ENCODE measurements at places on chromosomes 1 and 21.

- DNase-seq: peak; percentile 87
These were observed 44.2 kb upstream of the LAPTM5 start for GRCh38 chr1:30801771-30802198.

DNA sequence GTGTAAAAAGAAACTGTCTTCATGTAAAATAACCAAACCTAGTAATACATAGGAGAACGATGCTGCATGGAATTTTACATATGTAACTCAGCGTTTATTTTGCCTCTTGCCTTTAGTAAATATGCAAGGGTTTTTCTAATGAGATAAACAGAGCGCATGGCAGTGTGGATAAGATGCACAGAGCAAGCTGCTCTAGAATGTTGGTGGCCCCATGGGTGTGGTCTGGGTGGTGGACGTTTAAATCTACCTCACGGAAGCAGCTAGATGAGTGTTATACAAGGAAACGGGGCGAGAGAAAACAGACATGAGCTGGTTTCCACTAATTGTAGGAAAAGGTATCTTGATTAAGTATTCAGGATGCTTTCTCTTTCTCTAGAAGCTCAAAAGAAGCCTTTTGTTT, 205.9 kb downstream of the DSCAM start:
- DNase-seq: no peak

DNA sequence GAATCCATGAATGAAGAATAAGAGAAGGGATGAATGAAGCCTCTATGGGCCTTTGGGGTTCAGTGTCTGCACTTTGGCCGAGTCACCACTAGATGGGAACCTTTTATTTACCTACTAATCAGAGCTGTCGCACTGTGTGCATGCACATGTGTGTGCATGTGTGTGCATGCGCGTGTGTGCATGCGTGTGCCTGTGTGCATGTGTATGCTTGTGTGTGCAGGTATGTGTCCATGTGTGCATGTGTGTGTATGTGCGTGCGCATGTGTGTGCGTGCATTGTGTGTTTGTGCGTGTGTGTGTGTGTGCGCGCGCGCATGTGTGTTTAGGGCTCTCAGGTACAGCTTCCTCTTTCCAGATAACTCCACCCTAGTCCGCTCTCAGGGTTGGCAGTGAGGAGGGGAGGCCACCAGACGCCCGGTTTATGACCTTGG, 20.4 kb upstream of the UBXN10 start:
- no peak for DNase-seq

DNA sequence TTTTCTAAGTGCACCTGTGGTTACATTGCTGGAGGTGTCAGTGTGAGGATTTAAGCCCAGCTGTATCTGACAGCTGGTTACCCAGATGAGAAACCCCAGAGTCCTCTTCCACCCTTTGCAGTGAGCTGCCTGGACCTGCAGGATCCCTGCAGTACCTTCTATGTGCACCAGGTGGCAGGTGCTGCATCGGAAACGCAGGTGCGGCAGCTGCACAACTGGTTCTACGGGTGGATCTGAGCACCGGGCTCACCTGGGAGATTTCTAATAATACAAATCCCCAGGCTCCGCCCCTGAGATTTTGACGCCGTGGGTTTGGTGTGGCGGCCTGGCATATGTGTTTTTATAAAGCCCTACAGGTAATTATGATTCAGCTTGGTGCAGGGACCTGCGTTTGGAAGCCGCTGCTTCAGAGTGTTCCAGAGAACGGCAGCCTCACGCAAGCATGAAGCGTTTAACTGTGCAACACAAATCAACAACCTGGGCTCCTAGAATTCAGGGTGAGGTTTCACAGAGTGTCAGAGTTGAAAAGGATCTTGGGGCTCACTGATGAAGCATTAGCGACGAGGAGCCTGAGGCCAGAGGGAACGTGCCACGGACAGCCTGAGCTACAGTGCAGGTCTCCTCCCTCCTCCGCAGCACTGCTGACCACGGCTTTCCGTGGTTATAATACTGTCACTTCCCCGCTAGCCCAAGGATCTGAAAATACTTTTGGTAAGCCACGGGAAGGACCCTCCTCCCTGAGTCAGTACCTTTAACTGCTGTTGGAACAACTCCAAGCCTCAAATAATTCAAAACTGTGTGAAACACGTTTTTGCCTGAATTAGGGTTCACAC, 96.7 kb upstream of the TRABD2B start:
- peak; percentile 76 for DNase-seq

- no peak for DNase-seq
These were observed 5.6 kb downstream of the LHX4 start for GRCh38 chr1:180235502-180236239.

- DNase-seq: no peak
These were observed 8.7 kb downstream of the C4BPA start for GRCh38 chr1:207112616-207113296.

DNA sequence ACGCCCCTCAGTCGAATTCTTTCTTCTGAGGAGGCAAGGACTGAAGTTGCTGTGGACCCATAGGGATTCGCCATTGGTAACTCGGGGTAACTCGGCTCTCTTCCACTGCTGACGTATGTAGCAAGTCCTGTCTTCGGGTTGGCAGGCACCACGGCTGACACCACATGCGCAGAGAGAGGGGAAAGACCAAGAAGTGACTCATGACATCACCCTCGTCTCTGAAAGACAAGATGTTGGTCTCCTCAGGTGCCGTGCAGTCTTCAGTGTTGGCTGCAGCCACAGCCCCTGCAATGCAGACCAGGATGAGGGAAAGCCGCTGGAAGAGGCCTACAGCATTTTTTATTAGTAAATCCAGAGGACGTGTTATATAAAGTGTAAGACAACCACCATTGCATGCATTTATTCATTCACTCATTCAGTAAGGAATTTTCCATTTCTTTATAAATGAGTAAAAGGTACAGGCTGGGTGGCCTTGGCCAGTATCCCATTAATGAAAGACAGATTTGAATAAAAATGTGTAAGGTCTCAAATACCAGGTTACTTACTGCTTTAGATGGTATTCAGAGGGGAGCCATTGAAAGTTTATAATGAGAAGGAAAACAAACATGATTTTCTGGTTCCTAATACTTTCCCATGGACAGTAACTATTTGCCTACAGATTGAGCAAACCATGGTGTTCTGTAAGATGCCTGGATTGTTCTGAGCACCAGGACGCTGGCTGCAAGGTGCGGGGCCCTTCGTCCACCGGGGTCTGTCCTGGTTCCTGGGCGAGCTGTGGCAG, 50.7 kb upstream of the IRF2BP2 start:
- DNase-seq: no peak

DNA sequence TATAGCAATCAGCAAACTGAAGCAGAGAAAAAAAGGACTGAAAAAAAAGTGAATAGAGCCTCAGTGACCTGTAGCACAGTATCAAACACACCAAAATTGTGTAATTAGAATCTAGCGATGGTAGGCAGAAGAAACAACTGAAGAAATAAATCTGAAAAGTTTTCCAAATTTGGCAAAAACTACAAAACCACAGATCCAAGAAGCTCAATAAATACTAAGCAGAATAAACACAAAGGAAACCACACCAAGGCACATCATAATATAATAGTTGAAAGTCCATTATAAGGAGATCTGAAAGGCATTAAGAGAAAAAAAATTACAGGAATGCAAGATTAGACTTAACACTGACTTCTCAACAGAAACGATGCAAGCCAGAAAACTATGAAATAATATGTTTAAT, 7.1 kb upstream of the IL12RB2 start:
- DNase-seq: no peak

GRCh38 chr1:89687254-89687653, 54.3 kb downstream of the LRRC8C start:
- DNase-seq: no peak

DNA sequence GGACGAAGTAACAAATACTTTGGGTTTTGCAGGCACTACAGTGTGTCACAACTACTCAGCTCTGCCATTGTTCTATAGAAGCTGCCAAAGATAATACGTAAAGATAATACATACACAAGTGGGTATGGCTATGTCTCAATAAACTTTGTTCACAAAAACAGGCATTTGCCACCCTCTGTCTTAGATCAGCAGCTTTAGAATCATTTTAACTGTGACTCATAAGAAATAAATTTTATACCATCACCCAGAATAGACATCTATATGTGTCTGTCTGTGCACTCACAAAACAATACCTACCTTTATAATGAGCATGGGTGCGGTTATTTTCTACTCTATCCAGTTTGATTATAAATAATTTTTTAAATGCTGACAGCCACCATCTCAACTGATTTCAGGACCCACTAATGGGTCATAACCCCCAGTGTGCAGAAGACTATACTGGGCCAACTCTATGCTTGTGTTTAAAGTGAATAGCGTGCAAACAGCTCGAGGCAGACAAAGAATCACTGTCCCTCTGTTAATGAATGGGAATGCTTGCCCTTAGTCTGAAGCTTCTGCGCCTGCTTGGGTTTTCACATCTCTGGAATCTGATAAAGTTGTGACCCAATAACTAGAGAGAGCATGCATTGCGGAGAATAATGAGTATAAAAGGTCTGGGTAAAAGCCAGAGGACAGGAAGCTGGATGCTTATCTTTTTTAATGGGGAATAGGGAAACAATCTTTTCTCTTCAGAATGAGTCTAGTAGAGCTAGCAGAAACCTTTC, 216.2 kb downstream of the PLPP3 start:
- no peak for DNase-seq

- no peak for DNase-seq
These were observed 217.6 kb downstream of the LYPLAL1 start for GRCh38 chr1:219391297-219391696.

DNA sequence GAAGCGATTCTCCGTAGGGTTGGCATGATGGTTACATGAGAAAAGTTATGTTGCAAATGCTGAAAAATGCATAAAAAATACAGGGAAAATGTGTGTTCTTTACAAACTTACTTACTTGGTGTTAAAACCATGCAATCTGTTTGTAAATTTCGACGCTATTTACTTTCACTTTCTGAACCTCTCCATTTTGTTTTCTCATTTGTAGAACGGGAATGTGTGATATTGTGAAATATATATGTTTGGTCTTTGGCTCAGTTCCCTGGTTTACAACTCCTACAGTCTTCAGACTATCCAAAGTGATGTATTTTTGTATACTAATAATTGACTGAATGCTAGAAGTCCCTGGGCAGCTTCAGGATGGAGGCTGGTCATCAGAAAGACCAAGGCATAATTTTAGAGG, 982.3 kb downstream of the ADGRL2 start:
- DNase-seq: no peak

GRCh38 chr21:25791319-25791718, 56.5 kb downstream of the GABPA start:
- no peak for DNase-seq

GRCh38 chr1:178055093-178055492, 38.8 kb upstream of the RASAL2 start:
- DNase-seq: no peak

DNA sequence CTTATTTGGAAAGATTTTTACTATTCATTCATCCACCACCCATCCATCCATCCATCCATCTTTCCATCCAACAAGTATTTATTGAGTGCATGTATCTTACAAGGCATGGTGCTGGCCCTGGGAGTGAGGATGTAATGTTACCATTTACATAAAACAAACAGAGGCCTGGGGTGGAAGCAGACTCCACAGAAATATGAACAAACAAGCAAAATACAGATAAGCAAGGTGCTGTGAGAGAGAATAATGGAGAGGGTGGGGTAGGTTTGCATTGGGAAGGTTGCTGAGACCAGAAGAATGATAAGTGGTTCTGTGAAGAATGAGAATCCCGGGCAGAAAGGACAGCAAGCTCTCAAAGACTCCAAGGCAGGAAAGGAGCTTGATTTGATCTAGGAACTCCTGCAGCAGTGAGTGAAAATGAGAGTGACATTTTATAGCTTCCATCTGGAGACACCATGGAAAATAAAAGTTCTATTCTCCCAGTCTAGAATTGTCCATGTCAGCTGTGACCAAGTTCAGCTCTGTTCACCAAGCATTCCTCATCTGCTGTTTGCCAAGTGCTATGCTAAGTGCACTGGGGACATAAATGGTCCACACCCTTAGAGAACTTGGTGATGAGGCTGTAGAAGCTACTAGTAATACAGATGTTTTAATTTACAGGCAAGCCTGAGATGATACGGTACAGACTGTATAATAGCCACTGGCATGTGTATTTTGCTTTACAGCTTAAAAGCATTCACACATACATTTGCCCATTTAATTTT, 75.3 kb downstream of the PEX14 start:
- DNase-seq: no peak

GRCh38 chr1:44553127-44553758, 121.0 kb downstream of the TMEM53 start:
- no peak for DNase-seq

- DNase-seq: peak; percentile 4
These were observed 94.0 kb downstream of the DMRTB1 start for GRCh38 chr1:53552981-53553733.

DNA sequence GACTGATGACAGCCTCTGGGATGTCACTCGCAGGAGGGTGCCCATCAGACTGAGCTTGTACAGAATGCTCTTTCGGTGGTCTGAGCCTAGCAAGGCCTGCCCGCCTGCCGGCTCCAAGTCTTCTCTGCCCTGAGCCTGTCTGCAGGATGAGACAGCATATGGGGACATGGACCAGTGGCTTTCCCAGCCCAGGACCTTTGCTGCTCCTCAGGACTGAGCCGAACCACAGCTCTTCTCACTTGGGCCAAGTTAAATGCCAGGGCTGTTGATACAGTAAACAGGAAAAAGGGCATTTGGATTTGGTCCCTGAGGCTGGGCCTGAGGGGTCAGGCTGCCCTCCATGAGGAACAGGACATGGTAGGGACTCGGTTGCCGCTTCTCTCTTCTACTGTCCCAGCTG, 64.3 kb upstream of the EPS8L3 start:
- no peak for DNase-seq

GRCh38 chr1:152768847-152769533, 6.0 kb upstream of the LCE1F start:
- no peak for DNase-seq

DNA sequence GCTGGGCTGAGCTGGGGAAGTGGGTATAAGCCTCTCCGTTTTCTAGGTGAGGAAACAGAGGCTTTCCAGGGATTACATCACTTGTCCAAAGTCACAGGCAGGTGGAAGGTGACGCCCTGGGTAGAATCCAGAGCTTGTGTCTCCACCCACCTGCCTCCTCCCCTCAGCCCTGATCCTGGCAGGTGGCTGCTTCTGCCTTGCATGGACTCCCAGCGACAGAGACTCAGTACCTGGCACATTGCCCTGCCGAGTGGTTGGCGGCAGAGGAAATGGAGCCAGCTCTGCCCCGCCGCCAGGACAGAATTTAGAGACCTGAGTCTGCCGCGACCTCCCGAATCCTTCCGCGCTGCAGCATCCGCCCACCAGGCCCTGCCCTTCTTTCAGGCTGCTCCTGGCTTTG, 2.1 kb downstream of the PLA2G2E start:
- no peak for DNase-seq

Data from activated naive CD8-positive, alpha-beta T cell treated with anti-CD3 and anti-CD28 coated beads, Interleukin-2, amount 10 ng/mL, durations not matched to agents 7 days and 5 days (primary cell).